ENCODE measurements at places on chromosomes 2 and 18.
A peak's percentile ranks its signal among the peaks of the same experiment; 100 is the strongest.

GRCh38 chr18:10139783-10140410 is 226.1 kb downstream of the VAPA start:
- no peak for DNase-seq

DNA sequence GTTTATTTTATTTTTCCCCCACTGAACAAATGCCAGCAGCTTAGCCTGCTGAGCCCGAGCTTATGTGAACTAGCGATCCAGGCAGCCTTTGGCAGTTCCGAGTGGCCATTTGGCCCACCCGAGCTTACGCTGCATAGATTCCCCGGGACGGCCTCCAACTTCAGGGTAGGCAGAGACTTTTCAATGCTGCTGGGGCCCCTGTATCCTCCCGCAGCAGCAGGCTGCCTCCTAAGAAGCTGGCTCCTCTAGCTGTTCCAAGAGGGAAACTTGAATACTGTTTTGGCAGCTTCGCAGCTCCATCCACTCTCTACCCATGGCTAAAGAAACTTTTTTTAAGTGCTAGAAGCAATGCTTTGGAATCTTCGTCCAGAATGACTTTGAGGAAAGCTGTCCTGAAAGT is 295.2 kb downstream of the SS18 start:
- DNase-seq: no peak

DNA sequence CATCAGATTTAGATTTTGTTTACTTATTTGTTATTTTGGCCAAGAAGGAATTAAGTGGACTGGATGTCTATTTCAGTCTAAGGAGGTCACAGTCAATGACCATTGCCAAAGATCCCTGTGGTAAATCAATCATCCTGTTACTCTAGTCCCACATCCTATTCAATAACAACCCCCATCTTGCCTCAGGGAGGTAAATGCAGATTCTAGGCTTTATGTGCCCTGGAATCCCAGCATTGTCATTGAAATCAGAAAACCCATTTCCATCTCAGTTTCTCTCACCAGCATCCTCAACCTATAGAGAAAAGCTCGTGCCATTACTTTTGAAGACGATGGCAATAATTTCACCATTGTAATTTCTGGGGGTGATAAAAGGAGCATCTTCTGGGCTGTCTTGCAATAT is 71.8 kb downstream of the SKA1 start:
- DNase-seq: no peak

DNA sequence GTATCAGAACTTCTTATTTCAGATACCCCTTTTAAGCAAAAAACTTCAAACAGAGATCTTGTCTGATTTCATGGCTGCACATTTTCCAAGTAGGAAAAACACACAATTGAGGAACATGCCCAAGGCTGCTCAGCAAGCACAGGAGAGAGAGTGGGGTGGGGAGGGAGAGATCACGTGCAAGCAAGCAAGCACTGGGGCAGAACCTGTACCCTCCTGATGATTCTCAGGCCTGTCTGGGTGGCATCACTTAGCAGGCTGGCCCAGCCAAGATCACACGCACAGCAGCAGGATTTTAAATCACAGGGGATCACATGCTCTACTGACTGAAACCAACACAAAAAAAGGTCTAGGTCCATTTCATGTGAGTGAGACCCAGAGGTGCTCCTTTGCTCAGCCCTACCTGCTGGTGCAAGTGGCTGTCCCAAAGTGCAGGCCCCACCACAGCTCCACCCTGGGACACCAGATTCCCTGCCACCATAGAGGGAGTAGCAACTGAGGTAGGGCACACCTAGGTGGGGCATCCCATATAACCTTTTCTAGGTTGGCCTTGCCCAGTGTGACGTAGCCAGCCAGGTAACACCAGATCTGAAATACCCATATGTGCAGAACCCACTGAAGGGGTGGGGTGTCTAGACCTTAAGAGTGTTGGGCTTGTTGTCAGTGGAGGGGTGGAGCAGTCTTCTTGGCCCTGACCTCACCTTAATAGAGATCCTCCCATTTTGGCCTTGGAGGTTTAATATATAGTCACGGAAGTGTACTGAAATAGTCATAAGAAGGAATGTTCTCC is 1.8 kb upstream of the LYPD6B start:
- no peak for DNase-seq

- DNase-seq: no peak
Measured at GRCh38 chr2:230158468-230158867, 61.3 kb downstream of the SP110 start.

DNA sequence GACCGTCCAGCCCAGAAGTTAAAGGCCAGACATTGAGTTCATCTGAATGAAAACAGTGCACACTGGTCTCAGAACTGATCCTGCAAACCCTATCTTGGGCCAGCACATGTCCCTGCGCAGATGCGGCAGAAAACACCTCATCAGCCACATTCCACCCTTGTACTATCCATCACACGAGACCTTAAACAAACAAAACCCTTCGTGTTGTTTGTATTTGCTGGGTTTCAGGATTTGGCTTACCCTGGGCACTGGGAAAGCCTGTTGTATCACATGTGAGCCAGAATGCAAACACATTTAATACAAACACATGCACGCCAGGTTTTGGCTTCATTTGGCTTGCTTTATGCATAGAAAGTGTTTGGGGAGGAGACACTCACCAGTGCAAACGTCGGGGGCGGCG is 12.5 kb downstream of the WIPF1 start:
- no peak for DNase-seq

DNA sequence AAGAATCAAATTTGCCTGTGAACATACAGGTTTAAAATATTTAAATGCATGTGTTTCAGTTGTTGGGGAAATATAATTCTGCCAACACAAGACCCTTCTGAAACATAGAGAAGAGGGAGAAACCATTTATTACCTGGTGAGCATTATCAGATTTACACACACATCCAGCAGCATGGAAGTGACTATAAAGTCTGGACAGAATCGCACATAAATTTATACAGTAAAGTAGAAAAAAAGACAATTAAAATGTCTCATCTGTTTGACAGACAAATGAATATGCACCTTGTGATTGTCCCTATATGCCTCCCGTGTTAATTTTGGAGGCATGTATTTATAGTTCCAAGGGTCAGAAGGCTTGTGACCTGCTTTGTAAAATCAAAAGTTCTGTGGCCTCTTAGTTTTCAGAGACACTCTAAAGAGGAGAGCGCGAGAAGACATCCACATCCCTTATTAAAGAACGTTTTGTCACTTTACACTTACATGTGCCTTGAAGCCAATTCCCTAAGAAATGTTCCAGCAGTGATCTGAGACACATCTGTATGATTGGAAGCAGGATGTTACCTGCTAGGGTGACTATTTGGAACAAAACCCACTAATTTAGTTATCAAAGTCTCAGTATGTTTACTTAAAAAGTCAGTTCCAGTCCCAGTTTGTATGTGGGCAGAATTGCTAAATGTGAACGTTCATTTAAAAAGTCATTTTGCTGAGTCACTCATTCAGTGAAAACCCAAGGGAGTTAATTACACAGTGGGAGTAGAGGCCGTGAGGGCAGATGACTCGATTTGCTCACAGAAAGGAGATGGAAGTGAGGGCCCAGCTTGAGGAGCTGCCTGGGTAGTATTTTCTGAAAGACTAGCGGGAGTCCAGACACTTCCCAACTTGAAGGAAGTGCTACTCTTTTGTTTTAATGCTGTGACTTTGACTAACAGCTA is 527.6 kb upstream of the MEX3C start:
- DNase-seq: no peak

DNA sequence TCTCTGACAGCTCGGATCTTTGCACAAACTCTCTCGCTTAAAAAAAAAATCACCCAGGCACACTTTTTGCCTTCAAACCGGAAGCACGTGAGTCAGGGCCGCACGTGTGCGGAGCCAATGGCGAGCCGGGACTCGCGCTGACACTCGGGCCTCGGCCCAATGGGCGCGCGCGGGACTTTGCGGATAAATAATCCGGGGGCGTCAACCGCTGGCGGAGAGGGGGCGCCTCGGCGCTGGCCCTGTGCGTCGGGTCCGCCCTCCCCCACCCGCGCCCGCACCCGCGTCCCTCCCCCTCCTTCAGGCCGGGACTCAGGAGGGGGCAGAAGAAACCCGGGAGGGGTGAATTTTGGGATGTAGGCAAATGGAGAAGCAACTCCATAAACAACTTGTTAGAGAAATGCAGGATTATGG is 319 bp upstream of the EN1 start:
- DNase-seq: no peak

GRCh38 chr2:102301867-102302362 is 9.4 kb upstream of the IL1RL1 start:
- DNase-seq: no peak

GRCh38 chr2:135997380-135997779 is 12.0 kb upstream of the DARS1 start:
- DNase-seq: peak; percentile 56

GRCh38 chr2:19929226-19929625 is 27.4 kb upstream of the TTC32 start:
- DNase-seq: no peak

Data from lower lobe of right lung (tissue), 2 donors.